Activated B cell treated with CpG ODN at 0.5 μM for 24 hours (primary cell): ENCODE measurements at places on chromosomes 13 and 19.
A peak's percentile ranks its signal among the peaks of the same experiment; 100 is the strongest.

DNA sequence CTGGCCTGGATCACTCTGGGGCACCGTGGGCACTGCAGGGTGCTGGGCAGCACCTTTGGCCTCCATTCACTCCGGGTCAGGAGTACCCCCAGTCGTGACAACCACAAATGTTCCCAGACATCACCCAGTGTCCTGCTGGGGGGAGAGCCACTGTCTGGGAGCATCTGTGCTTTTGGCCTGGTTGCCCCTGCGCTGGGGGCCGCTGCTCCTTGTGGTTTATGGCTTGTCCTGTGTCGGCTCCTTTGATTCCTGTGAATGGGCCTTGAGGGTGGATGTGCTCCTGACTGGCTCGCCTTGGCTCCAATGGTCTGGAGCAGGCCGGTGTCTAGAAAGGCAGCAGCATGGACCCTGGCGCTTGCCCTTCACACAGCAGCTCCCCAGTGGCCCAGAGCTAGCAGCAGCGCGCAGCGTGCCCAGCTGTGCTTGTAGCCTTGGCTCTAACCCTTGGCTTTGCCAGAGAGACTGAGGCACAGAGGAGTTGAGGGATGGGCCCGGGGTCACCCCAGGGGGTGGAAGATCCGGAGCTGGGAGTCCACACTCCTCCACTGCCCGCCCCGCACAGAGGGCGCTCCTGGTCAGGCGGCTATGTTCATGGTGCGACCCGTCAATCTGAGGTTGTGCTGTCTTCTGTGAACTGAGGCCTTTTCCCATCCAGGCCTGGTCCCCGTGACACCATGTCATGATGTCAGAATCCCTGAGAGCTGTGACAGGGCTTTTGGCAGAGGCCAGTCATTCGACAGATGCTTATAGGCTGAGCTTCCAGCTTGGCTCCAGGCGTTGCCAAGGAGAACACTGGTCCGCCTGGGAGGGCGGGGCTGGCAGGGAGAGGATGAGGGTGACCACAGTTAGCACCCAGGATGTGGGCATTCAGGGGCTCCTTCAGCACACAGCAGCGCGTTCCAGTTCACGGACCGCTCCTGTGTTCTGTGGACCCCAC lies 4.1 kb downstream of the DAZAP1 start:
- no peak for DNase-seq

GRCh38 chr13:102901615-102902305 lies 55.9 kb downstream of the ERCC5 start:
- DNase-seq: no peak

DNA sequence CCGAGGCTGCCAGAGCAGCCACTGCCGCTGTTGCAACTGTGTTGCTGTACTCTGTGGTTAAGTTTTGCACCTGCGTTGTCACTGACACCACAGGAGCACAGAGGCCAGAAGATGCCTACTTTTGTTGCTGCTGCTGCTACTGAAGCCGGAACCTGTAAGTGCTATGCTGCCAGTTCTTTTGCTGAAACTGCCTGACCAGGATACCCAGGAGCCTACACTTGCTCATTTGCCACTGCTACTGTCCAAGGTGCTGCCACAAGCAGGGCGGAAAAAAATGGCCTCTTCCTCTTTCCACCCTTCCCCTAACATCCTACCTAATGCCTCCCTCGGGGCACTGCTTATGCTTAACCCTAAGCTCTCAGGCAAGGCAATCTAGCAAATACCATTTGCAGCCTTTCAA lies 29.0 kb upstream of the NBEA start:
- no peak for DNase-seq

DNA sequence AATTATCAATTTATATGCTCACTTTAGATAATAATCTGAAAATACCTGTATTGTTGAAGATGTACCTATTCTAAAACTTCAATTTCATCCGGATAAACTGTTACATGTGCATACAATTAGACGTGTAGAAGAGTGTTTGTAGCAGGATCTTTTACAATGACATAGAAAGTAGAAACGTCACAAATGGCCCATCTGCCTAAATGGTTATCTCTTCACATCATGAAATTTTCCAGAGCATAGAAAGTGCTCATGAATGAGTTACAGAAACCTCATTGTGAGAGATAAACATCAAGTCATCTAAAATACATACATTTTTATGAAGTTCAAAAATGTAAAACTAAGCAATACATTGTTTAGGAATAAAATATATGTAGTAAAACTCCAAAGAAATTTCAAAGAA lies 607.4 kb downstream of the GPC6 start:
- no peak for DNase-seq

GRCh38 chr19:42467183-42467760 lies 24.5 kb upstream of the CXCL17 start:
- DNase-seq: no peak

DNA sequence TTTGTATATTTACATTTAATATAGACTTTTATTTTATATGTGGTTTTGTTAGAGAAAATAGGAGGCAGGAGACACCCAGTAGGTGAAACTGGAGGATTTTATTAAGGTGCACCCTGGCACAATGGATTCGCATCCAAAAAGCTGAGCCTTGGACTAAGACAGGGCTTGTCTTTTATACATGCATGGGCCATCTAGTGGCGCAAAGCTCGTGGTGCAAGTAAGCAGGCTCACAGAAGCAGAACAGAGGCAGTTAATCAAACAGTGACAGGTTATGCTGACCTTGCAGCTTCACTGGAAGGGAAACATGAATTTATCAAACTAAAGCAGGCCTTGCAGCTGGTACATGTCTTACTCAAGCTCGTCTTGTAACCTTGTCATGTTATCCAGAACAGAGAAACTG lies 58.8 kb upstream of the ZNF681 start:
- no peak for DNase-seq

DNA sequence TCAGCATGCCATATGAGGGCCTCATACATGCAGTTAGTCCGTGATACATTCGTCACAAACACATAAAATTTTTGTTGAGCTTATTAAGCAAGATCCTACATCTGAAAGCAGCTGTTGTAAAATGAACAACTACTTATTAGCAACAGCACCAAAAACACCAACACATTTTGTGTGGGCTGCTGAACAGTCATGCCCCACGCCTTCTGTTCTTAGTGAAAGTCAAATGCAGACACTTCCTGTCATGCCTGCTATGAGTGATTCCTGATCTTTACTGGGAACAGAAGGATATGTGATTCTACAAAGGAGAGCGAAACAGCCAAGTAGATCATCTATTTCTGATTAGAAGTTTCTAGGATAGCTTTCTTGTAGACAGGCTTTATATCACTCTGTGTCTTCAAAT lies 4.2 kb upstream of the B3GLCT start:
- DNase-seq: no peak

- no peak for DNase-seq
Measured at GRCh38 chr13:100173203-100173602, 84.3 kb downstream of the PCCA start.

DNA sequence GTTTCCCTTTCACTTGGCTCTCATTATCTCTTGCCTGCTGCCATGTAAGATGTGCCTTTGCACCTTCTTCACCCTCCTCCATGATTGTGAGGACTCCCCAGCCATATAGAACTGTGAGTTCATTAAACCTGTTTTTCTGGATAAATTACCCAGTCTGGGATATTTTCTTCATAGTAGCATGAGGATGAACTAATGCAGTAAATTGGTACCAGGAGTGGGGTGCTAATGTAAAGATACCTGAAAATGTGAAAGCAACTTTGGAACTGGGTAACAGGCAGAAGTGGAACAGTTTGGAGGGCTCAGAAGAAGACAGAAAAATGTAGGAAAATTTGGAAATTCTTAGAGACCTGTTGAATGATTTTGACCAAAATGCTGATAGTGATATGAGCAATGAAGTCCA lies 487.4 kb downstream of the LMO7 start:
- no peak for DNase-seq

DNA sequence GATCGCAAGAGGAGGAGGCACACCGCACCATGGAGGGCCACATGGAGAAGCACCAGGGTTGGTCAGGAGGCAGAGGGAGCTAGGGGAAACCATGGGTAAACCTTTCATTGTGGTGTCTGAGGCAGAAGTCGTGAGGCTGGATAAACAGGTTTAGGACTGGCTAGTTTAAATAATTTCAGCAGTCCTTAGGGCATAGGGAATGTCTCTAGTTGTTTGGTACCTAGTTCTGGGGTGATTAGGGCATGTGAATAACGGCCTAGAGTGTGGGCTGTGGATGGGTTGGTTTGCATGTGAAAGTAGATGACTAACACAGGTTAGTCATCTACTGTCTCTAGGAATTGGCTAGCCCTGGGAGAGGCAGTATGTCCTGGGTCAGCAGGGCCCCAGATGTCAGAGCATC lies 102.3 kb downstream of the STOML3 start:
- no peak for DNase-seq

- DNase-seq: no peak
Measured at GRCh38 chr19:49853852-49854377, 3.0 kb downstream of the PTOV1 start.

GRCh38 chr19:12665281-12665573 lies 1.3 kb downstream of the MAN2B1 start:
- DNase-seq: peak; percentile 64

DNA sequence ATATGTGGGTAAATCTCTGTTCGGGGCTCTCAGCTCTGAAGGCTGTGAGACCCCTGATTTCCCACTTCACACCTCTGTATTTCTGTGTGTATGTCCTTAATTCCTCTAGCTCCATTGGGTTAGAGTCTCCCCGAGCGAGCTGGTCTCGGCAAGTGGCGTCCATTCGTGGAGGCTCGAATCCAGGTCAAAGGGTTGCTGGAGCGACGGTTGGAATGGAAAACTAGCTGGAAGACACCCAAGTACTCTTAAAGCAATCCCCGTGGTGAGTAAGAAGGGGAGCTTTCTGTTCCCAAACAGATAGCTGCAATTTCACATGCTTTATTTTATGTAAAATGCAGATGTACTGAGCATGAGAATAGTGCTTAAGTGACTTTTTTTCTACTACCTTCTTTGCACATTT lies 277.5 kb upstream of the SGCG start:
- no peak for DNase-seq

GRCh38 chr13:100734194-100734720 lies 59.7 kb upstream of the TMTC4 start:
- no peak for DNase-seq

GRCh38 chr19:28281676-28282075 lies 931.3 kb downstream of the UQCRFS1 start:
- no peak for DNase-seq

GRCh38 chr13:75395066-75395465 lies 86.9 kb downstream of the TBC1D4 start:
- no peak for DNase-seq

- no peak for DNase-seq
Measured at GRCh38 chr13:49113526-49114286, 106.4 kb upstream of the MLNR start.

DNA sequence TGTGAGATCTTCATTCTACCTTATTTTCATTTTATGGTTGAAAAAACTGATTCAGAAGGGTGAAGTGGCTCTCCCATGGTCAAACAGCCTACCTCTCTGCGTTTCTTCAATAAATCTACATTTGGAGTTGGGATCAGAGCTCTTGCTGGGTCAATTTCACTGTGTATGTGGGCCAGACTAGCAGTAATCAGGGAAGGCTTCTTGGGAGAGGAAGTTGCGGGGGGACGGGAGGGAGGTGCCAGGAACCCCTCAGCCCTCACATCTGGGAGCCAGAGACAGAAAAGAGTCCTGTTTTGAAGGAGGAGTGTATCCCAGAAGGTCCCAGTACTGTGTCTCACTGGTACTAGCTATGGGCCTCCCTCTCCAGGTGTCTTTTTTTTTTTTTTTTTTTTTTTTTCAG lies 934 bp downstream of the KXD1 start:
- no peak for DNase-seq

- no peak for DNase-seq
Measured at GRCh38 chr19:33823341-33823740, 26.7 kb downstream of the KCTD15 start.

GRCh38 chr13:19860884-19861655 lies 2.4 kb downstream of the ZMYM5 start:
- DNase-seq: no peak

GRCh38 chr19:19661675-19662251 lies 1.7 kb downstream of the ATP13A1 start:
- no peak for DNase-seq

GRCh38 chr13:20303636-20304035 lies 71.5 kb upstream of the GJB6 start:
- no peak for DNase-seq

- DNase-seq: no peak
Measured at GRCh38 chr19:46785980-46786235, 2.5 kb downstream of the SLC1A5 start.

DNA sequence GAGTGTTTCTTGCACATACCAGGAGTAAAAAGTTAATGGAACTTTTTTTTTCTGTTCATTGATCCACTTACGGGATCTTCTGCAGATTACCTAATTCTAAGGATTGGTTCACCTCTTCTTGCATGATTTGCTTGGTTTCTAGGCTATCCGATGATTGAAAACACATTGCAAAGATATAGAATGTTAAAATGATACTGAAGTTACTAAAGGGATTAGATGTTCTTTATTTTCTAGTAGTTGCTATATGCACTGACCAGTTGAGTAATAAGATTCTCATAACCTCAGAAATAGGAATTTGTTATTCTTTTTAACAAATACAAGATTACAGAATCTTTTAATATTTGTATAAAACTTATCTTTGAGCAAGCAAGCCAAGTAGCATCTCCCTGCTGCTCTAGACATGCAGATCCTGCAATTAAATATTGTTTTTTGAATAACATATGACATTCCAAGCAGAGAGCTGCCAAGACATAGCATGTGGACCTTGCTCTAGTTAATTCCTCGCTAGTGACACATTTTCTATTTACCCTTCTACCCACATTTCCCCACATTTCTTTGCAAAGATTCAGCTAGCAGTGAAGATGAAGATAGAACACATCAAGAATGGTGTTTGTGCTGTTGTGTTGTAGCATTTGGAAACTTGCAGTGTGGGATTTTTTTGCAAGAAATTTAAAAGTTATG lies 51.7 kb upstream of the RNF113B start:
- no peak for DNase-seq

DNA sequence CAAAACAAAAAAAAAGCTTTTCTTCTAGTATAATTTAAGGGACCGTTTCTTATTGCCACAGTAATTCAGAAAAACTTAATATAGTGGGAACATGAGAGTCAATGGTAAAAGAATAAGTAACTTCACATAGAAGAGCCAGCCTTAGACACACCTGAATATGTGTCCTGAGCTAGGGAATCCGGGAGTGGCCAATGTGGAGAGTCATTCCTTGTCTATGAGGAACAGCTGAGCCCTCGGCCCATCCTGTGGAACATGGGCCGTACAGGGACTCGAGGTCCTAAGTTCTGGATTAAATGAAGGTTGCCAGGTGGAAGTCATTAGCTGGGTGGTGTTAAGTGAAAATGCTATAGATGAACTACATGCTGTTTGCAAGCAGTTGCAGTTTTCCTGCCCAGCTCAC lies 32.2 kb downstream of the EFNB2 start:
- no peak for DNase-seq

GRCh38 chr13:51595416-51595815 lies 11.2 kb downstream of the WDFY2 start:
- no peak for DNase-seq

GRCh38 chr19:5718037-5718578 lies 1.8 kb downstream of the LONP1 start:
- no peak for DNase-seq

- DNase-seq: no peak
Measured at GRCh38 chr13:111856571-111856970, 210.4 kb upstream of the SOX1 start.
